Spinal cord (tissue), 10 donors: ENCODE measurements at places on chromosomes 4 and X. TPM values are rescaled to one million over a fixed set of nuclear protein-coding genes. Genes with fewer than 3 reads are reported as not detected.

The RASGEF1B gene
- 42.8 TPM for polyA plus RNA-seq

The C4orf51 gene
- not detected for polyA plus RNA-seq

The CYTL1 gene
- polyA plus RNA-seq, result 4.7 TPM

The BMX gene
- polyA plus RNA-seq, result 0.35 TPM

The WDR44 gene
- 20.1 TPM for polyA plus RNA-seq

The PLCXD1 gene
- polyA plus RNA-seq, result 50.6 TPM

The VCX3A gene
- polyA plus RNA-seq, result 0.29 TPM

The PAGE2 gene
- not detected for polyA plus RNA-seq

The JCHAIN gene
- polyA plus RNA-seq, result not detected
